NT2/D1 (cell line): ENCODE measurements at places on chromosomes 11 and 22.

DNA sequence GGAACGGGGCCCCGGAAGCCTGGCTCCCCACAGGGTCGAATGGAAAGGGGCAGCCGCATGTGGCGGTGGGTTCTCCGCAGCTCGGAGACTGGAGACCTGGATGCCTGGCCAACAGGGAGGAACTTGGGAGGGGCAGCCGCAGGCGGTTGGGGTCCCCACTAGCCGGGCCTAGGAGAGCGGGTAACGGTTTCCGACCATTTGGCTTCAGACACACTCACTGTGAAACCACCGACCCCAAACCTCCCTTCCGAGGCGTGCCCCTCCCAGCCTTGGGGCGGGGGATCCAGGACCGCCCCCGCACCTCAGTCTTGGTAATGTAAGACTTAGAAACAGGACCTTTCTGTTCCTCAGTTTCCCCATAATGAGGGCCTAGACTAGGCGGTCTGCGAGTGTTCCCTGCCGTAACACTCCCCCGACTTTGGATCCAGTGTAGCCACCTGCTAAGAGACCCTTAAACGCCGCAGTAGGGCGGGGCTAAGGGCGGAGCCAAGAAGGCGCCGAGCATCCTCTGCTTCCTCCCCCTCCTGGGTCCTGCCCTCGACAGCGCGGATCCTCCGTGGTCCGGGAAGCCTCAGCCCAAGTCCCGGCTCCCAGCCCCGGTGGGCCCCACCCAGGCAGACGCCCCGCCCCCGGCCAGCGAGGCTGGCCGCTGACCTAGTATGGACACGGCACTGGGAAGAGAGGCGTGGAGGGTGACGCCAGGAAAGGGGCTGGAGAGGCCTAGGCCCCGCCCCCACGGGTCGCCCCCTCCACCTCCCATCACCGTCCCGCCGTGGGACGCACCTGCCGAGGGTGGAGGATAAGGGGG, 1.8 kb upstream of the RASGRP2 start:
- DNase-seq = no peak

- DNase-seq = no peak
Measured at GRCh38 chr11:77179048-77179447, 51.0 kb downstream of the MYO7A start.

- DNase-seq = no peak
Measured at GRCh38 chr11:20032127-20032526, 128.1 kb downstream of the DBX1 start.

DNA sequence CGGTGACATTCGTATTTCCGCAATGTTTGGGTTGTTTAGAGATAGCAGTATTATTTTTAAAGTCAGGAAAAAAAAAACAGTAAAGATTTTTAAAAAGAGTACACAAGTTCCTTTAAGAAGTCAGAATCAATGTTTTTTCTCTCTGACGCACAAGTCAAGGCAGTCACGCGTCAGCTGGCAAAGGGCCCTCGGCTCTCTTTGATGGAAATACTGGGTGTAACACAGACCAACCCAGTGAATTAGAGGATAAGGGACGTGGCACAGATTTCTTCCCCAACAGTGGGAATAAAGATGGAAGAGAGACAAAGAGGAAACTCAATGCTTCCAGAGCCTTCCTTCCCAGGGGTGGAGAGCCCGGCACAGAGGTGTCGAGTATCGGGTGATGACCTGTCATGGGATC, 13.4 kb downstream of the ASCC2 start:
- DNase-seq = no peak
